ENCODE measurements at places on chromosomes 6 and 20.

DNA sequence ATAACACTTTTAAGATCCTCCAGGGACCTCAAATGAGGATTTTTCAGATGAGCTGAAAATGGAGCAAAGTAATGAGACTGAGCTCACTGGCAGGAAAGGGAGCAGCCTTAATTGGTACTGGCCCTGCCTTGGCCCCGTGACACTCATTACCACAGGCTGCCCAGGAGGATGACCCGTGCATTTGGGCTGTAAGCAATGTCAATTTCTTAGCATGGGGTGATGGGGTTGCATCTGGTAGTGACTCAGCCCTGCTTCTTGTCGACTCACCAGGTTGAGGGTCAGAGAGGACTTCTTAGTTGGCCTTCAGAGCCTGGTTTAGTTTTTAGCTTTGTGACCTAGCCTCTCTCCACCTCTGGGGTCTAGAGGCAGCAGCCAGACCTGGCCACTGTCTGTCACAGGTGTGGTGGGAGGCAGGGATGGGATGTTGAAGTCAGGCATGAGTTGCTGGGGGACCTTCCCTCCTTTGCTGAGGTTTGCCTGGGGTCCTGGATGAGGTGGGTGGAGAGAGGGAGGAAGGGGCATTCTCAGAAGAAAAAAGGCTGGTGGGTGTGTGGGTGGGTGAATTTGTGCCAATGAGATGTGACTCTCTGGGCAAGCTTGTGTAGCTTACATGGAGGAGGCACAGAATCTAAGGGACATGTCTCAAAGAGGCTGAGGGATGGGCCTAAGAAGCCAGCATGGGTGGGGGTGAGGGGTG, 25.9 kb upstream of the EPB41L1 start:
- DNase-seq, result no peak

DNA sequence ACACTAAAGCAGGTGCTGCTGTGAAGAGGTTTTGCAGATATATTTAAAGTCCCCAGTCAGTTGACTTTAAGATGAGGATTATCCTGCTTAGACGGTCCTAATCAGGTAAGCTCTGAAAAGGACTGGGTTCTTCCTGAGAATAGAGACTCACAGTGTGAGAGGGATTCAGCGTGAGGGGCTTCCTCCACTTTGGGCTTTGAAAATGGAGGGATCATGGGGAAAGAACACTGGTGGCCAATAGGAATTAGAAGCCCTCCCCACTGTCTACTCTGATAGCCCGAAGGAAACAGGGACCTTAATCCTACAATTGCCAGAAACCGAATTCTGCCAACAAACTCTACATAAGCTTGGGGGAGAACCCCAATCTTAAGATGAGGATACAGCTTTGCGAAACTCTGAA, 29.7 kb upstream of the HLA-G start:
- DNase-seq, result no peak

DNA sequence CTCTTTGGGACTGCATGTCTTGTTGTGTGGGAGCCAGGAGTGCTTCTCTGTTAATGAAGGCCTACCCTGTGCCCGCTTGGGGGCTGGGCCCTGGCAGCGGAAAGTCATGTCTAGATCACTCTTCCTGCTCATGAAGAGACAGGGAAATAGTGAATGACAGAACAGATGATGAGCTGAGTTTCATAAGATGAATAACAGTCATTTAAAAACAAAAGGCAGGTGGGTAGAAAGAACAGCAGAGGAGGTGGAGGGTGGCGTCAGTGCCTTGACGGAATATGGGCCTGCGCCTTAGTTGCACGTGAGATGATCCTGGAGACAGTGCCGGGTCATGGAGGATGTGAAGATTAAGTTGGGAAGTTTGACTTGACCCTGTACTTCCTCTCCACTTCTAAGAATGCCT, 85.5 kb downstream of the ARID1B start:
- no peak for DNase-seq

GRCh38 chr20:35796571-35796970, 24.8 kb downstream of the PHF20 start:
- DNase-seq, result no peak

DNA sequence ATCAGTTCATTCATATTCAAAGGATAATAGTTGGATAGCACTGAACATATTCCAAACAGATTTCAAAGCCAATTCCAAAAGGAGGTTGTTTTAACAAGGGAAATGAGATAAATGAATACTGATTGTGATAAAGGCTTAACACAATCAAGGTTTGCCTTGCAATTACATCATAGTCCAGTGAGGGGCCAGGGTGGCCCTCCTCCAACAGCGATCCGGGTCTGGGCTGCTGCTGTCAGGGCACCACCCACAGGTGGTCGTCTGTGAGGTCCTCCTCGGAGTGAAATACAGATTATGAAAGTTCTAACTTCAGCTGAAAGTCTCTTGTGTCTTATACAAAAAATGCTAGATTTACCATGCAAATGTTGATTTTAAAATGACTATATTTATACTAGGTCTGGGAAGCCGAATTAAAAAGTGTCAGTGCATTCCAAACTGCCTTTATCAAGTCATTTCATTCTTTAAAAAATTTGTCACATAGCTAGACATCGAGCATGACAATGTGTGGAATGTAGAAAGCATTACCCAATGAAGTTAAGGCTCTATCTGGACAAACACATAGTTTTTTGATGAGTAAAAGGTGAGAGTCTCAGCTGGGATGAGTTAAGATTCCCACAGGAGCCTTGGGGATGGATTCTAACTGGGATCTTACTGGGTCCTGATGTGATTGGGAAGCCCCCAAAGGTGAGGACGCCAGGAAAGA, 65.9 kb upstream of the SLC22A23 start:
- DNase-seq, result no peak

DNA sequence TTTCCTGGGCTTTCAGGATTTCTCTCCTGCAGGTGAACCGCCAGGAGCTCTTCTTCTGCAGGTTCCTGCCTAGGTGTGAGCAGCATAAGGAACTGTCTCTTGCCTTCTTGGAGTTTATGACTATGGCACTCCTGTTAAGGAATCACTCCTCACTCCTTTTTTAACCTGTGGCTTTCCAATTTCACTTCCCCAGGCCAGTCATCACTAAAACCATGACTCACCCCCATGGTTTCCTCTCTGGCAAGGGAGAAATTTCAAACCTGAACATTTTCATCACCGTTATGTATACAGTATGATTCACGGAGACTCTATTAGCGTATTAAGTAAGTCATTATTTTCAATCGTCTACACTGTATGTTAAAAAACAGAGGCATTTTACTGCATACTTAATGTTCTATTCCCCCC, 78.2 kb upstream of the ARID1B start:
- DNase-seq, result no peak

DNA sequence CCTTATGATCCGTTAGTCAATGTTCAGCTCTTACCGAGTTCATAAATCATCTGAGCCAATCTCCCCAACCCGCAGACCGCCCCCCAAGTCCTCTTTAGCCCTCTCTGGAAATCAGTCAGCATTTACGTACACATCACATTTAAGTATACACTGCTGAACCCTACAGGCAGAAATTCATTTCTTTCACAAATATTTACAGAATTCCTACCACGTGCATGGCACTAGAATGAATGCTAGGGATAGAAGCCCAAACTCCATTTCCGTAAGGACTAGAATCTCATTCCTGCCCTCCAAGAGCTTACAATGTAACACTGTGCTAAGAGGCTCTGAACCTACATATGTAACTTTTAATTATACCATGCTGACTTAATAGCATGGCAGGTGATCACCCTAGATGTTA, 1.8 kb downstream of the OSER1 start:
- DNase-seq, result no peak

- DNase-seq, result no peak
Observed at GRCh38 chr6:114892211-114892610, 549.4 kb upstream of the HS3ST5 start.

DNA sequence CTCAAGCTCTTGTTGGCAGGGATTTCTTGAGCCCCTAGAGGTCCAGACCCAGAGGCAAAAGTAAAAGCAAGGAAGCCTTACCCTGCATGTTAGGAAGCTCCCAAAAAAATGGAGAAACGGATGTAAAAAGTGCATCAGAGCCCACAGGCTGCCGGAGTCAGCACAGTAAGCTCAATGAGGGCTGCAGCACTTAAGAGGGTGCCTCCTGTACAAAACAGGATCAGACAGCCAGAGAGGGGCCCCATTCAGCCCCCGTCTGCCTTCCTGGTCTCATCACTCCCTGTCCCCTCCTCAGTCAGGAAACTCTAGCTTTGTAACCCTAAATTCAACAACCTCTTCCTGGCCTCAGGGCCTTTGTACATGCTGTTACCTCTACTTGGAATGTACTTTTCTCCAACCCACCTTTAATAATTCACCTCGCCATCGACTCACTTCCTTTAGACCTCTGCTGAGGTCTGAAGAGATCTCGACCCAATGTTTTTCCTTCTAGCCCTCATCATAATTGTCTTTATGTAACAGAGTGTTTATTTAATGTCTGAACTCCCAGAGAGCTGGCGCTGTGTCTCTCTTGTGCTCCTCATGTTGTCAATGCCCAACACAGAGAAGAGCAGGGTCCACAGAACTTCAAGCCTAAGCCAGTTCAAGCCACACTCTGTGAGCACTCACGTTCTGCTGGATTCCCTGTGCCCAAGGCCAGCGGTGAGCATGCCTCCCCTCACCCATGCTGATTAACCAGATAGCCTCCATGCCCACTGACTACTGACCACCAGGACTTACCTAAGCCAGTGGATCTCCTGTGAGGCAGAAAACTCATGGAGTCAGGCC, 2.8 kb upstream of the PLCG1 start:
- no peak for DNase-seq

DNA sequence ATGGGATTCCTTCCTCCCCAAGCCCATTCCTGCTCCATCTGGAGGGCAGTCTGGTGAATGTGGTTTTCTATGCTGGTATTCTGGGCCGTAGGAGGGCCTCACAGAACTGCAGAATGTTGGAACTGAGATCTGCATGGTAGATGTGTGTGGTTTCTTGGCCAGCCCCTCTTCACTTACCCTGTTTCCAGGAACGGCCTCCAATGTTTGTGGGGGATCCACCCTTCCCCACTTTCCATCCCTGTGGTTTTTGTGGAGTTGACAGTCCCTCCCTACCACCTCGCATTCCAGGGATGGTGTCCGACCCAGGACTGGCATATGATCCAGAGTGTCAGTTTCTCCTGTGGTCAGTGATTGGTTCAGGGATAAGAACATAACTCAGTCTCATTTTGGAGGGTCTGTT, 26.7 kb upstream of the TMEM14A start:
- DNase-seq, result no peak

GRCh38 chr6:106051226-106051625, 34.9 kb upstream of the PRDM1 start:
- no peak for DNase-seq

DNA sequence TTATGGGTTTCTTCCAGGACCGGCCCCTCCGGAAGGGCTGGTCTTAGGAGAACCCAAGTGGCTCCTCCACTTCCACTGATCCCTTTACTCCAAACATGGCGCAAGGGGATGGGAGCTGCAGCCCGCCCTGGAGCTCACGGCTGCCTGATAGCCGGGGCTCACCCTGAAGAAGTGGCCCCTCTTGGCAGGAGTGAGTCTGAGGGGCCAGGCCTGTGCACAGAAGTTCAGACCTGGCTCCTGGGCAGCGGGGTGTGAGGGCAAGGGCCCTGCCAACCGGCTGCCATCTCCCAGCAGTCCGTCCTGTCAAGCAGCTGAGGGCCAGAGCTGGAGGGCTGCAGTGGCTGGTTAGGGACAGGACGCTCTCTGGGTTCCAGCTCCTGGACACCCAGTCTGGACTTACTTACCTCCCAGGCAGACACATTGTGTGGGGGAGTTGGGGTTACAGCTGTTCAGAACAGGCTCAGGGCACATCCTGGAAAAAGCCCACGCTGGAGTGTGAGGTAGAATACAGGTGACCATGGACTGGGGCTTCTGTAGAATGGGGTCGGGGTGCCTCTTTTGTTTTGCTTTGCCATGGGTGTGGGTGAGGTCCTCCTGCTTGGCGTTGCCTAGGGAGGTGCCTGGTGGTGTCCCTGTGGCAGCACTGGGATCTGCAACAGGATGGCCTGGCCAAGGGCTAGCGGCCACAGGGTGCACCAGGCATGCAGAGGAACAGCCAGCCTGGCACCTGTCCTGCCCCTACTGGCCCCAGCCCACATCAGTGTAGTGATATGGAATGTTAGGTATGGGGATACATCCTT, 88.4 kb downstream of the ASXL1 start:
- DNase-seq, result no peak

GRCh38 chr6:147530132-147531060, 21.9 kb downstream of the SAMD5 start:
- no peak for DNase-seq

DNA sequence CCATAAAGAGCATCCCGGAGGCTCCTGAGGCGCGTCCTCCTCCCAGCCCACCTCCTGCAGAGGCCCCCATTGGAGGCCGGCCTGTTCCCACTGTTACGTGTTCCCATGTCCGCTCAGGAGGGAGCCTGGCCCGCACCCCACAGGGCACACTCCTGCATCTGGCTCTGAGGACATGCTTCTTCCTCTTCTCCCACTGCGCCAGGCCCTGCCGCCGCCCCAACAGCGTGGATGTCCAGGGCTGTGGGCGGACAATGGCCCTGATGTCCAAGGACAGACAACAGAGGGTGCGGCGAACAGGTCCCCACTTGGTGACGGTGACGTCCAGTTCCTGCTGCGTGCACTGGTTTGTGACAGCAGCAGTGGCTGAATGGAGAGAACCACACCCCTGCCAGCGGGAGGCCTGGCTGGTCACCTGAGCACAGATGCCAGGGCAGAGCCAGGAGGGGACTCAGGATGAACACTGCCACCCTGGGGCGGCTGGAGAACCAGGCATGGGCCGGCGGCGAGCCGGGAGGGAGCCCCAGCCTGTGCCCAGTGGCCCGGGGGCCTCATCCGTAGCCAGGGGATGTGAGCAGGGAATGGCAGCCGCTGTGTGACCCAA, 26.6 kb downstream of the FRMD1 start:
- no peak for DNase-seq

GRCh38 chr6:161011492-161012480, 20.2 kb downstream of the MAP3K4 start:
- DNase-seq, result no peak

GRCh38 chr20:20404633-20405032, 36.7 kb downstream of the INSM1 start:
- no peak for DNase-seq

DNA sequence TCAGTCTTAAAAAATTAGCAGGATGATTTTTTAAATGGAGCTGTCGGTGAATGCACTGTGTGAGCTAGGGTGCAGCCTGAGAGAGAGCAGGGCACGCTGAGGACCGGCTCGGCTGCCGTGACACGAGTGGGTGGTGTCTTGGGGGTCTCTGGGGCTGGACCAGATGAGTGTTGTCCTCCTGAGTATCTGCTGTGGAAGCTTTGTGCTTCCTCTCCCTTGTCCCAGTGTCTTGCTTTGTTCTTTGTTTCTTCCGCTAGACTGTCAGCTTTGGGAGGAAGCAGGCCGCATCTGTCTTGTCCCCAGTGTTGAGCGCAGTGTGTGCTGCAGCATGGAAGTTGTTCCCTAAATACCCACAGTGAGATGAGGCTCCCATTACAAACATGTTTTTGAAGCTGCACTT, 89.4 kb downstream of the RTN4IP1 start:
- DNase-seq, result no peak
